ENCODE measurements at places on chromosomes 4 and X.

DNA sequence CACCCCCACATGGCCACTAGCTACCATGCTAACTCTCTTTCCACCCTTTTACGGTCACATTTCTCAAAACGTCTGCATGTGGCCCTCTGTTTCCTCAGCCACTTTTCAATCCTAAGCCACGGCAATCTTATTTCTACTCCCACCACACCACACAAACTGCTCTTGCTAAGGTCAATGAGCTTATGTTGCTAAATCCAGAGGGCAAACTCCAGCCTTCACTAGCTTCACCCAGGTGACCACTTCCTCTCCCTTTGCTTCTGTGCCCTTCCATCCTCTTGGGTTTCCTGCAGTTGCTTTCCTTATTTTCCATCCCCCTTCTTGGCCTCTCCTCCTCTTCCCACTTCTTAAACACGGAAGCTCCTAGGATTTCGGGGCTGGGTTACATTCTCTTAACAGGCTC is 16.5 kb downstream of the CETN2 start:
- no peak for DNase-seq

- DNase-seq, result no peak
Measured at GRCh38 chr4:158818560-158819140, 49.8 kb downstream of the FNIP2 start.

DNA sequence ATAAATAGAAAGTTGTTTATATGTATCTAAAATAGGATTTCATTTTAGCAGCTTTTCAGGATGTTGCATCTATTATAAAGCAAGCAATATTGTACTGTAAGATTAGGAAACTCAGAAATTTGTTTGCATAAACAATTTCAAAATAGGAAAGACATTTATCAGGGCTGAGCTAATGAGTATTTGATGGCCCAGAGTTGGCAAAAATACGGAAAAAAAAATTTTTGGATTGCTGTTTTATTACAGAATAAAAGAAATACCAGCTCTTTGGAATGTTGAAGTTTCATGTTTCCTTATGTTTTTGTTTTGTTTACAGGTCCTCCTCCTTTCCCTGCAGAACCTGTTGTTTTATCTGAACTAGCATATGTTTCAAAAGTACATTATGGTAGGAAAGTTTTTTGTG is 14.5 kb downstream of the ADAD1 start:
- no peak for DNase-seq

GRCh38 chr4:88021824-88022223 is 14.4 kb downstream of the PKD2 start:
- no peak for DNase-seq

GRCh38 chr4:157818946-157819692 is 353.7 kb downstream of the GASK1B start:
- DNase-seq, result no peak

DNA sequence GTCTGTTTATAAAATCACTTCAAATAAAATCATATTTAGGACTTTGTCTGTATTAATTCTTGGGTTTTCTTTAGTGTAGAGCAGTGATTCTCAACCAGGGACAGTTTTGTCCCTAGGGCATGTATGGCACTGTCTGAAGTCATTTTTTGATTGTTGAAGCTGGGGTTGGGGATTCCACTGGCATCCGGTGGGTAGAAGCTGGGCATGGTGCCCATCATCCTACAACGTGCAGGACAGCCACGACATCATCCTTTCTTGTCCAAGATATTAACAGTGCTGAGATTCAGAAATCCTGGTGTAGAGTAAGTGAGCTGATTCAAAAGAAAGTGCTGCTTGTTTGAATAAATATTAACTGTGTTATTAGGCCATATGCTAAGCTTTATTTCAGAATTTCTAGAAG is 28.6 kb downstream of the DCLK2 start:
- DNase-seq, result no peak

GRCh38 chr4:11223311-11223710 is 205.4 kb downstream of the HS3ST1 start:
- no peak for DNase-seq

DNA sequence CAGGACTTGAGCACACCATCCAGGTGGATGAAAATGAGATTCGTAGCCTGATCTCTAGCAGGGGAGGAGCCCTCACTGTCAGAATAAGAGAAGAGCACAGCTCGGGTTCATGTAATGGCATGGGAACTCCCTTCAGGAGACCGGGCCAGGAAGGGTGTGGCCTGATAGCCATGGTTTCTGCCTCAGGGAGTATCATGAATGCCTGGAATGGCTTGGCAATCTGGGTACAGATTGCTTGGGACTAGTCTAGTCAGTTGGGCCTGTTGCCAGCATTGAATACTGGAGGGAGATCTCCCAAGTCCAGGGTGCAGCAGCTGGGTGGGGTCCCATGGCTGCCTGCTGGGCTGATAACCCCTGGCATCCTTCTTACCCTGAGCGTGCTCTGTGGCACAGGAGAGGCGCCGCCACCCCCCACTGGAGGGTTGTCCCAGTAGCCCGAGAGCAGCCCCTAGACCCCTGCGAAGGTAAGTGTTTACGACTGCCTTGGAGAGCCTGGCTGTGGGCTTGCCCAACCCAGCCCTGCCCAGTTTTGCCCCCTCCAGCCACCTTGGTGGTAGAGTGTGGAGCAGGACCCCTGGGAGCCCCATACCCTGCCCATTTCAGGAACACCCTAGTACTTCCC is 298.8 kb downstream of the TEX13A start:
- DNase-seq, result no peak

GRCh38 chrX:115324194-115324593 is 34.7 kb downstream of the LUZP4 start:
- DNase-seq, result no peak

DNA sequence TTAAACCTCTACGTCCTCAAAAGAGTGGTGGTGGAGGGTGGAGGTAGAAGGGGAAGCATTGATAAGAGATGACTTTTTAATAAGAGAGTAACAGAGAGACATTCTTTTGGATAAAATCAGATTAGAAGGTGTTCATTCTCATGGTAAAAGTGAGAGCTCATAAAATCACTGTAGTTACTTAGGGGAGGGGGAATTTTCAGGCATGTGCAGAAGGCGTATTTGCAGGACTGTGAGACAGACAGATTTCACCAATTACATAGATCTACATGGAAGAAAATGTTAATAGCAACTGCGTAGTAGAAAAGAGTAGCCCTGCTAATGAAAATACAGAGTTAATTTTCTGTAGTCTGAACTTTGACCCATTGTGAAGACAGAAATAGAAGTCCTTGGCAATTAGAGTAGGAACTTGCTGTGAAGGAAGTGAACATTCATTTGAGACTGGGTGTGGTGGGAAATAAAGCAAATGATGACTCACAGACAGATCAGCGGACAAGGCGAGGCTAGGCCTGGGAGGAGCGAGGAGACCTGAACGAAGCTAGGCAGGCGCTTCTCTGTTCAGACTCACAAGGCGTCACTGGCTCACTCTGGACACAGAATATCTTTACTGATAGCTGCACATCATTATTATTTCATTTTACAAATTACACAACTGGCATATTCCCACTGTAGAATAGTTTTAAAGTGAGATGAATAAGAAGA is 57.2 kb upstream of the FAM9C start:
- peak; percentile 59 for DNase-seq

DNA sequence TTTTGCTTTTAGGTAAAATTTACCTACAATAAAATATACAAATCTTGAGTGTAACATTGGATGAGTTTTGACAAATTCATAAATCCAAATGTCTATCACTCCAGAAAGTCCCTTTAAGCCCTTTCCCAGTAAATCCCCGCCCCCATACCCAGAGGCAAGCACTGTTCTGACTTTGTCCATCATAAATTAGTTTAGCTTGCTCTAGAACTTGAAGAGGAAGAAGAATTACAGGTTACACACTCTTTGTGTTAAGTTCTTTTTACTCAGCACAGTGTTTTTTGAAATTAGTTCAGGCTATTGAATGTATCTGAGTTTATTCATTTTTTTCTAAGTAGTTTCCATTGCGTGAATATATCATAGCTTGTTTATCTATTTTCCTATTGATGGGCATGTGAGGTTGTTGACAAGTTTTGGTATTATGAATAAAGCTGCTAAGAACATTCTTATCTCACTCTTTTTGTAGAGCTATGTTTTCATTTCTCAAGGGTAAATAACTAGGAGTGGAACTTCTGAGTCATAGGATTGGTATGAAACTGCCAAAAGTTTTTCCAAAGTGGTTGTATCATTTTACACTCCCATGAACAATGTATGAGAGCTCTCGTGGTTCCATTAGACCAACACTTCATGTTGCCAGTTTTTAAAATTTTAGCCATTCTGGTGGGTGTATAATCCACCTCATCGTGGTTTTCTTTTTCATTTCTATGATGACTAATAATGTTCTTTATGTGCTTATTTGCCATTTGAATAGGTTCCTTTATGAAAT is 22.4 kb upstream of the HPSE start:
- peak; percentile 85 for DNase-seq

GRCh38 chr4:15077969-15078368 is 75.7 kb downstream of the CPEB2 start:
- no peak for DNase-seq

GRCh38 chr4:142850478-142850877 is 4.4 kb upstream of the INPP4B start:
- no peak for DNase-seq

GRCh38 chr4:48564151-48564550 is 74.1 kb downstream of the ZAR1 start:
- DNase-seq, result no peak

DNA sequence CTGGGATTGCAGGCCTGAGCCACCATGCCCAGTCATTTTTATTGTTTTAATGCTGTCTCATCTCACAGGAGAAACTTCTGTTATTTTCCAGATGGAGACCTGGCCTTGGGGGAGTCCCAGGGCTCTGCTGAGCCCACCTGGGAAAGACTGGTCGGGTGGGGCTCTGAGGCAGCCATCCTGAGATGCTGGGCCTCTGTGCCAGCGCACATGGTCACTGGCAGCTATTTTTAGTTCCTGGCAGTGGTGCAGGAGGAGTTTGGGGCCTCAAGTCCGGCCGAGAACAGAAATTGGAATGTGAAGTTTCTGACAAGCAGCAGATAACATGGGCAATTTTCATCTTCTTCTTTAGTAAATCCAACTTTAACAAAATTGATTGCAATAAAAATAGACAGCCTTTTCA is 44.5 kb downstream of the SORCS2 start:
- no peak for DNase-seq

DNA sequence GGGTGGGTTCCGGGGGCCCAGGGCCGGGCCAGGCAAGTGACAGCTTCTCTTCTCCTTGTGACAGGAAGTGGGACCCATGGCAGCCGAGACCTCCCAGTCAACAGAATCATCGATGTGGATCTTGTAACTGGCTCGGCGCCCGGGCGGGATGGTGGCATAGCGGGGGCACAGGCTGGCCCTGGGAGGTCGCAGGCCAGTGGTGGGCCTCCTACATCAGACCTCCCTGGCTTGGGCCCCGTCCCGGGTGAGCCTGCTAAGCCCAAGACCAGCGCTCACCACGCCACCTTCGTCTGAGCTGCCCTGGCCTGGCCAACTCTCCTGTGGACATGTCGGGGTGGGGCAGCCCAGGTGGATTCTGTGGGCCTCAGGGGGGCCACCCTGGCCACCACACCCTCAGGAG is 2.4 kb upstream of the HGFAC start:
- DNase-seq, result no peak

DNA sequence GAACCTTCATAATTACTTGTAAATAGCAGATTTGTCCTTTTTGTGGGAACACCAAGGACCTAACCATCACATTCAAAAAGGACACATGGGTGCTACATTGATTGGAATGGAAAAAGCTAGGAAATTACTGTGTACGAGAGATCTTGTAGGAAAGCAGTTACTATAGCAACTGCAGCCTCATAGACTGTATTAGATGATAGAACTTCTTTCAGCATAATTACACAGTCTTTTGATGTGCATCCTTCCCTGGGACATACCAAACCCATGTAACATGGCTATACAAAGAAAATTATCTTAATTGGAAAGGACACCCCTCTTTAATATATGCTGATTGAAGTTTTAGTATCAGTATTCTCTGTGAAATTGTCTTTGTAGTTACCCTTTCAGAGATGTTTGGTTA is 130.7 kb upstream of the CTSO start:
- no peak for DNase-seq

DNA sequence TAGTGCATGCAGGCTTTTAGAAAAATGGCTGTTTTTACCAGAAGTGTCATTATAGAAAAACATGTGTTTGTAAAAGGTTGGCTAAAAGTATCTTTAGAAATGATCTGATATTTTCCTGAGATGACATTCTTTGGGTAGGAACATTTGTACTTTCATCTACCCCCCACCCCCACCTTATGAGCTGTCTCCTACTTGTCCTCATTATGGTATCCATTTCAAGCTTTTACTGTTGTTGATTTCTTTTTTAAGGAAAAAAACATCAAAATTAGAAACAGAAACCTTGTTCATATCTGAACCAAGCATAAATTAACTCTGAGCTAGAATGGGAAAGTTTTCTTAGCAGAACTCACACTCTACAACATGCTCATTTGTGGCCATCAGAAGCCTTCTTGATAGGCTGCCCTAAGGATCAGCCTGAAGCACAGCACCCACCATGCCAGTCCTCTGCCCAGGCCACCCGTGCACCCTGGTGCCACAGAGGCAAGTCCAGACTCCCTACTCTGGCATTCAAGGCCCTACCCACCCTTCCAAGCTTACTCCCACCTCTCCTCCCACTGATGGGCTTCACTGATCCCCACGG is 49.4 kb downstream of the NSG1 start:
- no peak for DNase-seq

DNA sequence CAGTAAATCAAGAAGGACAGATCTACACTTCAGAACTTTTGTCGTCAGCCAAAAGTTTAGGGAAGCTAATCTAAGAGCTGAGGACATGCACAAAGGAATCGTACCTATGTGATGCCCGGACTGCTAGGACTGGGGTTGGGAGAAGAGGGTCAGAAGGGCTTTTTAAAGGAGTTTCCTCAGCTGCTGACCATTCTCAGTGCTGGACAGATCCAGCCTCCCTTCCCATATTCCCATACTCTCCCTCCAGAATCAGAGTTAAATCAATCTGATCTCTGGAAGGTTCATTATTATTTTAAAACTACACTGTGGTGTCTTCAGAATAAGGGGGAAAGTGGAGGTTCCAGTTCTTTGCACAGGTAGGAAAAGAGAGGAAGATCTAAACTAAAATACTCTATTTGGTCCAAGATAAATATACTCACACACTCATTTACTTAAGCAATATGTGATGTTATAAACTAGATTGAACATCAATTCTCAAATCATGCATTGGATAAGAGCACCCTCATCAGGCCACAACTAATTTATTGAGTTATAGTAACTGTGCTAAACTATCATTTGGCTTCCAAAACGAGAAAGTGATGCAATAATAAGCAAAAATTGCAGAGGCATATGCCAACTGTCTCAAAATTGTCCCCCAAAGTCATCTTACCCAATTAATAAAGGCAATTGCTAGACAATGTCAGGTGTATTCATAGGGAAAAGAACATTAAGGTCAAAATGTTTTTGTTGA is 124.7 kb downstream of the HNRNPD start:
- no peak for DNase-seq

DNA sequence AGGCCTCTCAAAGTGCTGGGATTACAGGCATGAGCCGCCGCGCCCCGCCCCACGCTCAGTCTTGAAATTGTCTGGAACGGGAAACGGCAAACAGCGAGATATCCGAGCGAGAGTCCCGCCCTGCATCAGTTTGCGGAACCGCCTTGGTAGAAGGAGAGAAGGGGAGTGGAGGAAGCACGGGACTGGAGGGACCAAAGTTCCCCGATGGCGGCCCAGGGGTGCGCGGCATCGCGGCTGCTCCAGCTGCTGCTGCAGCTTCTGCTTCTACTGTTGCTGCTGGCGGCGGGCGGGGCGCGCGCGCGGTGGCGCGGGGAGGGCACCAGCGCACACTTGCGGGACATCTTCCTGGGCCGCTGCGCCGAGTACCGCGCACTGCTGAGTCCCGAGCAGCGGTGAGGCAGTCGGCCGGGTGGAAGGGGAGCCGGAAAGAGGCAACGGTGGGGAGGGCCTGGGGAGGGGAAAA is at the start of gene BST1:
Gene BST1, plus strand, starts transcription at position 125 of the 463 bp plus-strand sequence. Its CDS starts 80 bp downstream, at position 205.
- DNase-seq, result no peak

Data from GM04503 (cell line).